Activated CD4-positive, alpha-beta memory T cell treated with anti-CD3 and anti-CD28 coated beads, Interleukin-2, amount 10 ng/mL, durations not matched to agents 7 days and 5 days (primary cell): ENCODE measurements at places on chromosomes 1 and 21. TPM values are rescaled to one million over a fixed set of nuclear protein-coding genes. Genes with fewer than 3 reads are reported as not detected.

Gene ADORA3
- total RNA-seq = 0.18 TPM

DNA sequence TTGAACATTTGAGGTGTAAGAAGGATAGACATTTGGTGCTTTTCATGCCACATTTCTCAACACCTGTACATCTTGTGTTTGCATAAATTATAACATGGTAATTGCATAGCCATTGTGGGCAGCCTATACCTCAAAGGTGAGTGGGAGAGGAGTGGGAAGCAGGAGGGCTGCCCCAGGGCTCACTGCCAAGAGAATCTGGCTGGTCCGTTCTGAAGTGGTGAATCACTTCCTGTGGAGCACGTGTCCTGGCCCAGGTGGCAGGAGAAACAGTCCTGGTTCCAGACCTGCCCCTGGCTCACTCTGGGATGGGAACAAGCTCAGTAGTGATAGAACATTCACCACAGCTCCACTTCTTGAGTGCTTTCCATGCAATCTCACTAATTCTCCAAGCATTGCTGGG, 11.6 kb upstream of the OLFML2B start:
- no peak for DNase-seq

- DNase-seq = no peak
These were observed 123.7 kb upstream of the COP1 start for GRCh38 chr1:176330782-176331181.

DNA sequence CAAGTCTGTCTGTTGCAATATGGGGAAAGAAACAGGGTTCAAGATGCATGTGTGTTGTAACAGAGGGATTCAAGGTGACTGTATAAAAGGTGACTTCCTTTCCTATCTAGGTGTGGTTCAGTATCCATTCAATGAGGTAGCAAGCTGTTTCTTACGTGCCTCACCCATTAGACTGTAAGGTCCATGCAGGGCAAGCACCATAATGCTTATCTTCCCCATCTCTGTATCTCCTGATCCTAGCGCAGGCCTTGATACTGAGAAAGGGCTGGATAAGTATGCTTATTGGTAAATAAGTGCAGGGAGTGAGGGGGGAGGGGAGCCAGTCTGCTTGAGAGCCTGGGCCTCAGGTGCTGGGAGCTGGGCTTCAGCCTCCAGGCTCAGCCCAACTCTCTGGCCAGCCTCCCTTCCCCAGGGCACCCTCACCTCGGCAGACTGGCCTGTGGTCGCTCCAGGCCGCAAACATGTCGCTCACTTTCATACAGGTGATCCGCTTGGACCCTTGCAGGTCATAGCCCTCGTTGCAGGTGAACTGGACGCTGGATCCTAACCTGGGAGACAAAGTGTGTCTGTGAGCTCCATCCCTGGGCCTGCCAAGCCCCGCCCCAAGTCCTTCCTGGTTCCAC, 44.5 kb upstream of the HMGB4 start:
- no peak for DNase-seq

DNA sequence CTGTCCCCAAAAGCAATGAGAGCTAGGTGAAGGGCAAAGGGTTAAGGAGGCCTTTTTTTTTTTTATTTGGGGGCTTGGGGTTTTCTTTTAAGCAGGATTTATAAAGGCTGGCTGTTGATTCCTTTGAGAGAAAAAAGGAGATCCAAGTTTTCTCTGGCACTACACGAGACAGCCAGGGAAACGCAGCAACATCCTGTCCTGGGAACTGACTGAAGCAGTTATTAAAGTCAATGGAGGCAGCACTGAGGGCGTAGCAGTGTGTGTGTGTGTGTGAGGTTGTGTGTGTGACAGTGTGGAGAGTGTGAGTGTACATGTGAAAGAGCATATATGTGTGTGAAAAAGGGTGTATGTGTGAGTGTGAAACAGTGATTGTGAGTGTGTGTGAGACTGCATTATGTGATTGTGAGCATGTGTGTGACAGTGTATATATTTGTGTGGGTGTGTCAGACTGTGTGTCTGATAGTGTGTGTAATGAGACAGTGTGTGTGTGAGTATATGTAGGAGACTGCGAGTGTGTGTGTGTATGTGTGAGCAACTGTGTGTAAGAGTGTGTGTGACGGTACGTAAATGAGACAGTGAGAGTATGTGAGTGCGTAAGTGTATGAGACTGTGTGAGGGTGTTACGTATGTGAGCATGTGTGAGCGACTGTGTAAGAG, 65.9 kb upstream of the TIAM1 start:
- no peak for DNase-seq
